ENCODE measurements at places on chromosomes 16 and 17.
A peak's percentile ranks its signal among the peaks of the same experiment; 100 is the strongest.

GRCh38 chr17:2423271-2423670, 22.4 kb upstream of the MNT start:
- no peak for DNase-seq

GRCh38 chr17:6427279-6427781, 7.6 kb downstream of the AIPL1 start:
- no peak for DNase-seq

DNA sequence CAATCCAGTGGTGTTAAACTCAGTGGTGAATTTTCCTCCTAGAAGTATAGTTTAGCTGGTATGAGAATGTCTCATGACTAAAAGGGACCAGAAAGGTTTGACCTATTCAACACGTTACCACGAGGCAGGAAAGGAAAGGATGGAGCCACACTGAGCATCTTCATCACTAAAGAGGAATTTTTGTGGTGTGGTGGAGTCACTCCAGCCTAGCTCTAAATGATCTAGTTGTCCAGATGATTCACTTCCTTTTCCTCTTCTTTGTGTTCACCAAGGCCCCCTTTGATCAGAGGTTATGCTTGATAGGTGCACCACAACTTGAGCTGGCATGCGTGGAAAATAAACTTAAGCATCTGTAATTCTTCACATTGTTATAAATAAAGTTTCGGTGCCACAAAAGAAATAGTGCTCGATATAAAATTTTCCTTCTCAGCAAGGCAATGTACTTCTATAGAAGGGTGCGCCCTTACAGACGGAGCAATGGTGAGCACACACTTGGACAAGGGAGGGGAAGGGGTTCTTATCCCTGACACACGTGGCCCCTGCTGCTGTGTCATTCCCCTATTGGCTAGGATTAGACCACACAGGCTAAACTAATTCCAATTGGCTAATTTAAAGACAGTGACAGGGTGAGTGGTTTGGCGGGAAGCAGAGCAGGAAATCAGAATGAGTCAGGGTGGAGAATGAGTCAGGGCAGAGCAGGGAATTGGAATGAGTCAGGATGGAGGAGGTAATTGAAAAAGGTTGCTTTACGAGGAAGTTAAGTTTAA, 254.6 kb downstream of the HS3ST3A1 start:
- DNase-seq, result no peak

- DNase-seq, result no peak
Measured at GRCh38 chr17:48236681-48237134, 129.1 kb downstream of the SNX11 start.

DNA sequence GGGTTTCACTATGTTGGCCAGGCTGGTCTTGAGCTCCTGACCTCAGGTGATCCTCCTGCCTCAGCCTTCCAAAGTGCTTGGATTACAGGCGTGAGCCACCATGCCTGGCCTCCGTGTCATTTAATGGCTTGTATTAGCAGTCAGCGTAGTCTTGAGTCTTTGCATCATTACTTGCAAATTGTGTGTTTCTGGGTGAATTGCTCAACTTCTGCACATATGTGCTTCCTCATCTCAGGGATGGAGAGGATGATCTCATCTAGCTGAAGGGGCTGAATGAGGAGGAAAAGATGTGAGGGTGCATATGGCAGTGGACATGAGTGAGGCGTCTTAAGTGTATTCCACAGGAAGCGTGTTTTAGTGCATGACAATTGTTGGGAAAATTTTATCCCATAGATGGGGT, 155.8 kb downstream of the SNX29 start:
- no peak for DNase-seq

- DNase-seq, result peak; percentile 37
Measured at GRCh38 chr16:14399378-14400284, 230.4 kb downstream of the PARN start.

- no peak for DNase-seq
Measured at GRCh38 chr17:43003542-43004172, 2.9 kb upstream of the IFI35 start.

- no peak for DNase-seq
Measured at GRCh38 chr16:88973415-88974050, 3.5 kb downstream of the CBFA2T3 start.

DNA sequence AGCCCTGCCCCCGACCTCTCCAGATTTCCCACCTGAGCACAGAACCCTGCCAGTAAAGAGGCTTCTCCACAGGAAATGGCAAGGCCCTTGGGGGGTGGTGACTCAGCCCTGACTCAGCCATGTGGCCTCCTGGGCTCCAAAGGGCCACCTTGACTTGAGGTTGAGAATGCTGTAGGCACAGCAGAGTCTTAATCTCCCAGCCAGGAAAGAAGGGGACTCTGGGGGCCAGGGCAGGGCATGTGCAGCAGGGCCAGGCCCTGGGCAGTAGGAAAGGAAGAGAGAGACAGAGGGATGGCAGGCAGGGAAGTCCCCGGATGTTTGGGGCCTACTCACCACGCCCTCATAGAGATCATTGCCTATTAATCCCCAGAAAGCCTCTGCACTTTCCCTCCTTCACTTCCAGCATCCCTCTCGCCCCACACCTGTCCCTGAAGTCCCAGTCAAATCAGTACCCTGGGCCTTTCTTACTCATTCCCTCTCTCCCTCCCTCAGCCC, 4.8 kb upstream of the ITGA3 start:
- DNase-seq, result no peak

- no peak for DNase-seq
Measured at GRCh38 chr17:75514299-75514918, 928 bp downstream of the CASKIN2 start.

DNA sequence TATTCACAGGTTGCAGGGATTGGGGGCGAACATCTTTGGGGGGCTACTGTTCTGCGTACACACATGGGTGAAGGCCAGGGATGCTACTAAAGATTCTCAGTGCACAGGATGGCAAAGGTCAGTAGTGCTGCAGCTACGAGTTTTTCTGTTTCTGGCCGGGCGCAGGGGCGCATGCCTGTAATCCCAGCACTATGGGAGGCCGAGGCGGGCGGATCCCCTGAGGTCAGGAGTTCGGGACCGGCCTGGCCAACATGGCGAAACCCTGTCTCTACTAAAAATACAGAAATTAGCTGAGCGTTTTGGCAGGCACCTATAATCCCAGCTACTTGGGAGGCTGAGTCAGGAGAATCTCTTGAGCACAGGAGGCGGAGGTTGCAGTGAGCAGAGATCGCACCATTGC, 3.9 kb upstream of the ZNF598 start:
- no peak for DNase-seq

DNA sequence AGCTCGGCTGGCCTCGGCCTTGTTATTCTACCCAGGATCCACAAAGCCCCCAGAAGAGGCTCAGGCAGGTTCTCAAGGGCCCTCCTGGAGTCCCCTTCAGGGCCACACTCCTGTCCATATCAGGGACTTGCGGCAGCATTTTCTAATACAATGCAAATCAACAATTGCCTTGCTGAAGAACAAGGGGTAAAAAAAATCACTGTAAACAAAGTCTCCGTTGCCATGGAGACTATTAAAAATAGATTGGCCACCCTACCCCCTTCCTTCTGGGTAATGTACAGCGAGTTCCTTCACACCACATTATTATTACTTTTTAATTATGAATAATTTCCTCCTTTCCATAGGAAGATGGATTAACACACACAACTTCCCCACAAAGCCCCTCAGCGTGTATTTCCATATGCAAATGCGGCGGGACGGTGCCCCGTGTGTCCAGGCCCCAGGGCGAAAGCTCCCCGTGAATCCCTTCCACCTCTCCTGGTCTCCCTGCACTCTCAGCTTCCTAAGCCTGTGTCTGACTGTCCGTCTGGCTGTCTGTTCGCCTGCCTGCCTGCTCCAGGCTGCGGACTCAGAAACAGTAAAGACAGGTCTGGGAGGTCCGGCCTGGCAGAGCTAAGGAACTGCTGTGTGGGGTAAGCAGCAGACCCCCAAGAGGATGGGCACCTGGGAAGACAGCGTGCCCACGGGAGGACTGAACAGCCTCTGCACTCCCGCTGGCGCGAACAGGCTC, 196.6 kb downstream of the RBFOX3 start:
- DNase-seq, result no peak

DNA sequence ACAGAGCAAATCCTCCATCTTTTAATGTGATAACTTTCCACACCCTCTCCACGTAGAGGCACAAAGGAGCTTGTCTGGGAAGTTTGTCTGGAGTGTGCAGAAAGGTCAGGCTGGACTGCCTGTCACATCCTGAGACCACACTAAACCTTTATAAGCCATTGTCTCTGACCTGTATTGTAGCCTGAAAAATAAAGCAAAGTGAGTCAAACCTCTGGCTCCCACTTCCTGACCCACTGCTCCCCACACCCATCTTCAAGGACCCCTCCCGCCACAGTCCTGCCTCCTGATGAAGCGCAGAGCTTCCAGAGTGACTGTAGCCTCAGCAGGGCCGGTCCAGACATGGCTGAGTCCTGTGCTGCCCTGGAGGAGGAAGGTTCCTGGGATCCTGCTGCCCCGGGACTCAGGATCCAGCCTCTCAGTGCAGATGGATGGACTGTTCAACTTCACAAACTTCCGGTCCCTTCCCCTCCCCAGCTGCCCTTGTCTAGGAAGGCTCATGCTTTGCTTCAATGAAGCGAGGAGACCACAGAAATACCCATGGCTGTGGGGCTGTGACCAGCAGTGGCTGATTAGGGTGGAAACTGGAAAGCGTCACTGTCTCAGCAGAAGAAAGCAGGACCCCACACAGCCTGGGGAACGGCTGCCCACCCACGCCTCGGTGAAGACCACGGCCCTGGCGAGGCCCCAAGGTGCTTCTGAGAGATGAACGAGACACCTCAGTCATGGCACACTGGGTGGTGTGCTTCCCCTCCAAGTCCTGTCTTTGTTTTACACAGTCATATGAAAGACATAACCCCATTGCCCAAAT, 30.9 kb upstream of the CLEC18B start:
- no peak for DNase-seq

DNA sequence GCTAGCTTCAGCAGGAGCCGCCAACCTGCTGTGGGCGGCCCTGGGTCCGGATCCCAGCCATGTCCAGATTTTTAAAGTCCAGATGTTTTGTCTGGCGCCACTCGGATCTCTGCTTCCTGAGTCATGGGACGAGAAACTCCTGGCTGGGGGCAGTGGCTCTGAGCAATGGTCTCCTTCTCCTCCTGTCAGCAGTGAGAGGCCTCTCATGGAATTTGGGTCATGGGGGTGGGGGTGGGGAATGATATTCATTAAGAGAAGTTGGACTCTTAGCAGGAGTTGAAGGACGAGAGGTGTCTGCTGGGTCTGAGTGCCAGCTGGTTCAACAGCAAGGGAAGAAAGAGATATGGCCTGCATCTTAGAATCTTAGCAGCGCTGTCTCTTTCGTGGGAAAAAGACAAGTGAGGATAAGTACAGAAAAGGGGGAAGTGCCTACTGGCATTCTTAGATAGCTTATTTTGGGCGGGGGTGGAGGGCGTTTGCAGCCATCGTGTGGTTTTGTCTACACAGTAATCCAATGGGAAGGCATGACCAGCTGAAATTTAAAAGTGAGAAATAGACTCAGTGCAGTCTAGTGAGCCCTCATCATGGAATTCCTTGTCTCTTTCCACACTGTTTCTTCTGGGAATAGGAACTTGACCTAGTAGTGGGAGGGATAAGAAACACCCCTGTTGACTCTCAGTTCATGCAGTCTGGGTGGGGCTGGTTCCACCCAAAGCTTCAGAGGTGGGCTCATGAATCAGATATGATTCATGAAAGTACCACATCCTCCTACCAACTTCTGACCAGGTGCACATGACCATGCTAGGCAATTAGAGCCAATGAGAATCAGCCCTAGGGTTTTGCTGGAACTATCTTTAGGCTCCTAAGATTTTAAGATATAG, 80.5 kb downstream of the MYH13 start:
- no peak for DNase-seq
